ENCODE measurements at places on chromosomes 13 and 19.

- no peak for DNase-seq
These were observed 23.1 kb downstream of the MAU2 start for GRCh38 chr19:19343762-19344161.

DNA sequence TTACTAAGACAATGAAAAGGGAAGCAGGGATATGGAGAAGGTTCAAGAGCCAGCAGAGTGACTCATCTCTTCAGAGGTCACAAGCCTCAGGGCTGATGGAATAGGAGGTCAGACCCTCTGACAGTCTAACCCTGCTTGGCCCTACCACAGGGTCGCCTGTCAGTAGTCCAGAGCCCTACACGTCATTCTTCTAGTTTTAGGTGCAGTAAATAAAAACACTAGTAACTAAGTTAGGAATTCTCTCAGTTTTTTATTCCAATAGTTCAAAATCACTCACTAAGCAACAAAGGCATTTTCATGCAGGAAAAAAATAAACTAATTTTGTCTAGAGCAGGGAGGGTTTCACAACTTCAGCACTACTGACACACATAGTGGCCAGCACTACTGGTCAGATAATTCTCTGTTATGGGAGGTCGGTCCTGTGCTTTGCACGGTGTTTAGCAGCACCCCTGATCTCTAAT is 27.2 kb downstream of the FOXO1 start:
- DNase-seq, result no peak

- DNase-seq, result no peak
These were observed 81.8 kb downstream of the GPR12 start for GRCh38 chr13:26678796-26679195.

GRCh38 chr19:30695171-30695875 is 323.1 kb downstream of the ZNF536 start:
- no peak for DNase-seq

- DNase-seq, result no peak
These were observed 118.2 kb downstream of the KLF5 start for GRCh38 chr13:73177017-73177416.

- DNase-seq, result no peak
These were observed 17.9 kb downstream of the ZNF101 start for GRCh38 chr19:19686580-19686979.

GRCh38 chr19:56986386-56986785 is 133.4 kb upstream of the USP29 start:
- no peak for DNase-seq

- no peak for DNase-seq
These were observed 433.4 kb downstream of the SLITRK5 start for GRCh38 chr13:88104576-88104975.

DNA sequence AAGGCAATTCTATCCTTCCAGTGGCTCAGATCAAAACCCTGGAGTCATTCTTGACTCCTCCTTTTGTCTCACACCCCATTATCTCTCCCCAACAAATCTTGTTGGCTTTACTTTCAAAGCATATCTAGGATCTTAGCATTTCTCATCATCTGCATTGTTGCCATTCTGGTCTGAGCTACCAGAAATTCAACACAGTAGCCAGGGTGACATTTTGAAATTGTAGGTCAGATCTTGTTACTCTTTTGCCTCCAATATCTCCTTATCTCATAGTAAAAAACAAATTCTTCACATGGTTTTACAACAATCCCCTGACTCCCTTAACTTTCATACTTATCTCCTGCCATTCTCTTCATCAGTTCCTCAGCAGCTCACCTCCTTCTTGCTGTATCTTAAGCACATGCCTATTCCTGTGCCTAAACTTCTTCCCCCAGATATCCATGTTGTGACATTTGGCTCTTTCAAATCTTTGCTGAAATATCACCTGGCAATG is 115.8 kb downstream of the KLF5 start:
- DNase-seq, result no peak

DNA sequence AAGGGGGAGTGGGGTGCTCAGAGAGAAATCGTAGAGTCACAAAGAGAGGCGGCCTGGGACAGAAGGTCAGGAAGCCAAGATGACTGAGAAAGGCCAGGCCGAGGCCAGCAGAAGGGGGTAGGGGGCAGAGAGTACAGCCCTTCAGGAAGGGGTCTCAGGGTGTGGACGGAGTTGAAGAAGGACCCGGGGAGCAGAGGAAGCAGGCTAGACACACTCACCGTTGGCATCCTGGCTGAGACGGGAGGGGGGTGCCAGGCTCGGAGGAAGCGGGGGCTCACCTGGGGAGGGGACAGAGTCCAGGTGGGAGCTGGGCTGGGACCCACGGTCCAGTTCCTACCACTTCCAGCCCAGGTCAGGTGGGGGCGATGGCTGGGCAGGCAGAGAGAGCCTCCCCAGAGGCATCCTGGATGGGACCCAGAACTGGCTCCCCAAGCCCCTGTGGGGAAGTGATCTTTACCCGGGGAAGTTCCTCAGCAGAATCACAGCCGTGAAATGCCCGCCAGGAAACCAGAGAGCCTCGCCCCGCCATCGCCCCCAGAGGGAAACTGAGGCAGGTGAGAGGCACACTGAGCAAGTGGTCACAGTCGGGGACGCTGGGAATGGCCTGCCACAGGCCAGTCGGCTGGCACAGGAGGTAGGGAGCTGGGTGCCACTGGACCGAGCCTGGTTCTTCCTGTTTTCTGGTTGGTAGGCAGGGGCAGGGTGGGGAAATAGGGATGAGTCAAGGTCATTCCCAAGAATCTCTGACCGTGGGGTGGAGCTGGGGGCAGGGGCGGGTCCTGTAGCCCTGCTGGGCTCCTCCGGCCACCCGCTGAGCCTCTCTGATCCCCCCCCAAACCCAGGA is 1.4 kb downstream of the MATK start:
- DNase-seq, result no peak

DNA sequence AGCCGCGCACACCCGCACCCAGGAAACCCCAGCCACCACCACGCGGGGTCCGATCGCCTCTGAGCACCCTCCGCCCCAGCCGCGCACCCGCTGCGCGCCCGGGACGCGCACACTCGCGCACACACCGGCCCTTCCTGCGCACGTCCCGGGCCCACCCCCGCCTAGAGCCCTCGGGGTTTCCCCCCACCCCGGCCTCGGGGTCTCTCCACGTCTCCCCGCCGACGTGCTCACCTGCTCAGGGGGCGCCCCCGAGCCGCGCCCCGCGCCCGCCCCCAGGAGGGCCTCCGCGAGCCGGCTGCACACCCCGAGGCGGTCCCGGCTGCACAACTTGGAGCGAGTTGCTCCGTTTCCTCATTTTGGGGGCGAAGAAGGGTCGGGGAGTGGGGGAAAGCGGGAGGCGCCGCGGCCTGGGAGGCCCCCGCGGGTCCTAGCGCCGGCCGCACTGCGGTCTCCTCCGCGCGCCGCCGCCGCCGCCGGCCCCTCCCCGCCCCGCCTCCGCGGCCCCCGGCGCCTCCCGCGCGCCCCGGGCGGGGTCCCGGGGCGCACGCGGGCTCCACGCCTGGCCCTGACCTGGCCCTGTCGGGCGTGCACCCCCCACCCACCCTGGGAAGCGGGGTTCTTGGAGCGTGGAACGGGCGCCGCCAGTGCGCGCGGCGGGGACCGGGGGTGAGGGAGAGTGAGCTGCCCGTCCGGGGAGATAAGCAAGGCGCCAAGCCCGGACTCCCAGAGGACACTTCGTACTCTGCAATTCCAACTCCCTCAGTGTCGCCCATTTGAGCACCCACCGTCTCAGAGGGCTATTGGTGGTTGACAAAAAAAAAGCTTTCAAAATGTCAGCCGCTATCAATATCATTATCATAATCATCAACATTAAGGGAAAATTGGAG is at the start of gene MATK:
MATK (minus strand) TSS at position 444 of the 887 bp plus-strand sequence. CDS start 1,246 bp downstream, outside the sequence.
- no peak for DNase-seq

- no peak for DNase-seq
These were observed 125.5 kb downstream of the ENOX1 start for GRCh38 chr13:43661161-43661830.

All from midbrain (tissue), 1 donor.